ENCODE measurements at places on chromosomes 11 and 22.

- no peak for DNase-seq
These were observed 99.8 kb downstream of the STIM1 start for GRCh38 chr11:3955299-3955665.

- no peak for DNase-seq
These were observed 18.8 kb downstream of the GUCD1 start for GRCh38 chr22:24536089-24536488.

DNA sequence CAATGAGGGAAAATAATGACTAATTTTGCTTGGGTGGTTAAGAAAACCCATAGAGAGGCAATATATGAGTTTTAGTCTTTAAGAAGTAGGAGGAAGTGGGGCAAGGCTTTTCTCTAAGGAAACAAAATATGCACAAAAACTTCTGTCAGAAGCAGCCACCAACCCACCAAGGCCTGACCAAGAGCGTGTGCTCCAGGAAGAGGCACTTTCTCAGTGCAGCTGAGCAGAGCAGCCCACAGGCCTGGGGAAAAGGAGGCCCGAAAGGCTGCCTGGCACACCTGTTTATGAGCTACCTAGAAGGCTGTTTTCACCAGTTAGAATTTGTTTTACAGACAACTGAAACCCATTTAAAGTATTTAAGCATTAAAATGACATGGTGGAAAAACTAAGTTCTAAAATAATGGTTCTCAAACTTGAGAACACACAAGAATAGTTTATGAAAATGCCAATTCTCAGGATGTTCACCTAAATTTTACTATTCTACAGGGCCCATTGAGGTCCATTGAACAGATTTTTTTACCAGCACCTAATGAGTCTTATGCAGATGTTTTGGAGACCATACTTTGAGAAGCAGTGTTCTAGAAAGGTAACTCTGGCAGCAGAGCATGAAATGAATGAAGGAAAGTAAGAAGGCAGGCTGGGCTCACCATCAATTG, 160.5 kb upstream of the DDI1 start:
- DNase-seq: no peak

DNA sequence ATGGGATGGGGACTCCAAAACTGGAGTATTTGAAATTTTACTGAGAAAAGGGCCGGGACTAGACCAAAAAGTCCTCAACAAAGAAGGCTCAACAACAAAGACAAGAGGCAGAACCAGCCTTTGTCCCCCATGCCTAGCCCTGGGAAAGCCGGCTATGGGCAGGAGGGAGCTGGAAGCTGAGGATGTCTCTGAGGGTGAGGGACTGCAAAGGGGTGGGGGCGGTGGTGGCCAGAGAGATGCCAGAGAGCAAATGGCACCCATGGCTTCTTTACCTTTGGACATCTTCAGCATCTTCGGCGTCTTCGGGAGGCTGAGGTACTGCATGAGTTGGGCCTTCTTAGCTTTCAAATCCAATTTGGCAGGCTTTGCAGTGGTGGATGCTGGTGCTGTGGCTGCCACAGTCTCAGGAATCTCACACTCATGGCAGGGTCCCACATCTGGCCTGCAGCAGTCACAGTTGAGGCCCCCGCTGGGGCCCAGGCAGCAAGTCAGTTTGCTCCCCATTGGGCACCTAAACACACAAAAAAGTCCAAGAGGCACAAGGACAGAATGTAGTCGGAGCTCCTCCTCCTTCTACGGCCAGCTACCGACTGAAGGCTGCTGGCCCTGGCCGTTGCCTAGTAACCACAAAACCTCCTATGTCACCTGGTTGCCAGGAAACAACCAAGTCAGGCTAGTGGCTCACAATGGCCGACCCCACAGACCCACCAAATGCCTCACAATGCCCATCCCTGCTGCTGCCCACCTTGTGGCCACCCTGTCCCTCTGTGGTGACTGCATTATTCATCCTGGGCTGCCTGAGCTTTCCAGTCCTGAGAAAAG, at the start of gene C22orf42:
C22orf42 (minus strand) TSS at position 592 of the 822 bp plus-strand sequence; CDS start at position 504, 88 bp downstream.
- DNase-seq: no peak

Measured in umbilical cord (tissue), 2 donors.